ENCODE measurements at places on chromosomes 2 and 18.

- no peak for DNase-seq
These were observed 109.4 kb downstream of the SPTBN1 start for GRCh38 chr2:54565551-54565950.

DNA sequence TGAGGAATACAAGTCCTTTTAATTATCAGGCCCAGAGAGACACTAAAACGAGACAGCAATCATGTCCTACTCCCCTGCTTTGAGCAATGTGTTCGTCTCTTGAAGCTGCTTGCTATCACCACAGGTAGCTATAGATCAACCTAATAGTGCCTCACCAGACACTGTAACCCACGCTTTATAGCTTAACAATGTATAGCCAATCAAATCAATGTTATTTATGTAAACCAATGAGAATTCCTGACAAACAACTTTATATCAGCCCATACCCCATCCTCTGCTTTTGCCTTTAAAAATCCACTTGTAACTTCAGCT lies 26.1 kb downstream of the TMEM247 start:
- no peak for DNase-seq

GRCh38 chr2:905833-906140 lies 44.9 kb upstream of the SNTG2 start:
- DNase-seq: no peak

GRCh38 chr18:55136864-55137263 lies 177.6 kb upstream of the CCDC68 start:
- DNase-seq: no peak

GRCh38 chr2:111710085-111710484 lies 173.9 kb downstream of the ANAPC1 start:
- DNase-seq: no peak

DNA sequence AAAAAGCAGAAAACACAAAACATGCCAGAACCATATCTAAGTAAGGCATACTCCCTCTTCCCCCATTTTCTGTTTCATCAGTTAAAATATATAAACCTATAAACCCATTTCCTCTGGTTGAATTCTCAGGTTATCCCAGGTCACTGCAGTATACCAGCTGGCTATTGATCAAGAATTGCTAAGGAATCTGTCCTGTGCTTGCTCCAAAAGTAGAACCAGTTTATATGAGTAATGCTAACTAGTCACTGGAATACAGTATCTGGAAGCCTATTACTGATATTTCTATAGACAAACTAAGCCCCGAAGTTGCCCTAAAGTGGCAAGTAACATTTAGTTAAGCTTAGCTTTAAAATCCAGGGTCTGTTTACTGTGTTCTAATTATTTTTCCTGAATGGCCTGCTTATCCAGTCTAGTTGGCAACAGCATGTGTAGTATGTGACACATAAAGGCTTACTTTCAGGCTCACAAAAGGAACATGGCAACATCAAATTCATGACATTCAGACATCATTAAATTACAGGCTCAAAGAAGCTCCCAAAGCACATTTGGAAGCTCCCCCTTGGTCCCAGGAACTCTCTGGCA lies 102.9 kb upstream of the ARL5A start:
- no peak for DNase-seq

DNA sequence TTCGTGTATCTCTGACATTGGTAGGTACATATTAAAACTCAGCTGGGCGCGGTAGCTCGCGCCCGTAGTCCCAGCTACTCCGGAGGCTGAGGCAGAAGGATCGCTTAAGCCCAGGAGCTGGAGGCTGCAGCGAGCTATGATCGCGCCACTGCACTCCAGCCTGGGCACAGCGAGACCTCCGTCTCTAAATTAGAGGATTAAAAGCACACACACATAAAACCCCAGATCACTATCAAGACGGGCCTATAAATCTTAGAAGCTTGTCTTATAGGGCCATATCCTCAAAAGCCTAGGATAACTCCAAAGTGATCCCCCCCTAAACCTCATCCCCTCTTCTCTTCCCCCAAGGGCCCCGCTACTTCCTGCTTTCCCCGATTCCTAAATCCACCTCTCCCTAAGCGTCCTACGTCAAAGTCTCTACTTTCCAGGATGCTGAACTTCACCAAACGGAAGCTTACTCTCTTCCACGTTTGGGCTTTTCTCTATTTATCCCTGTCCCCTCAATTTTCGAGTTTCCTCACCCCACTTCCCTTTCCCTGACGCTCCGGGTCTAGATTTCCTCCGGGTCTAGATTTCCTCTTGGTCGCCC lies 707 bp downstream of the KRCC1 start:
- peak; percentile 36 for DNase-seq

- no peak for DNase-seq
These were observed 171.1 kb downstream of the HDAC4 start for GRCh38 chr2:239229545-239230279.

Measured in NCI-H69 (cell line).